ENCODE measurements at places on chromosomes 6 and 20.

GRCh38 chr6:16402581-16402900, 164.2 kb downstream of the GMPR start:
- no peak for DNase-seq

DNA sequence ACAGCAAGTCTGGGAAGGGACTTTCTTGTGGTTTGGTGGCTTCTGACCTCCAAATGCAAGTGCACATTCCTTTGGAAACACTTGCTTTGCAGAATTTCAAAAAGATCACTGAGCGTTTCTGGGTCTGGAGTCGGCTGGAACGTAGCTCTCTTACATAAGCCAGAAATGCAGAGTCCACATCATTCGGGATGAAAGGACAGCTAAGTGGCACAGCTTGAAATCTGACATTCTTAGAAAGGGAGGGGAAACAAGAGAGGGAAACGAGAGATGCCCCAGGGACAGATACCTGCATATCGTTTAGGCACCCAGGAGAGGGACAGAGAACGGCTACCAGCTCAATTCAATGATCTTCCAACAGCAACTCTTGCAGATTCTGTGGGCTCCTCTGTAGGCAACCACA, 118.7 kb downstream of the NFATC2 start:
- no peak for DNase-seq

DNA sequence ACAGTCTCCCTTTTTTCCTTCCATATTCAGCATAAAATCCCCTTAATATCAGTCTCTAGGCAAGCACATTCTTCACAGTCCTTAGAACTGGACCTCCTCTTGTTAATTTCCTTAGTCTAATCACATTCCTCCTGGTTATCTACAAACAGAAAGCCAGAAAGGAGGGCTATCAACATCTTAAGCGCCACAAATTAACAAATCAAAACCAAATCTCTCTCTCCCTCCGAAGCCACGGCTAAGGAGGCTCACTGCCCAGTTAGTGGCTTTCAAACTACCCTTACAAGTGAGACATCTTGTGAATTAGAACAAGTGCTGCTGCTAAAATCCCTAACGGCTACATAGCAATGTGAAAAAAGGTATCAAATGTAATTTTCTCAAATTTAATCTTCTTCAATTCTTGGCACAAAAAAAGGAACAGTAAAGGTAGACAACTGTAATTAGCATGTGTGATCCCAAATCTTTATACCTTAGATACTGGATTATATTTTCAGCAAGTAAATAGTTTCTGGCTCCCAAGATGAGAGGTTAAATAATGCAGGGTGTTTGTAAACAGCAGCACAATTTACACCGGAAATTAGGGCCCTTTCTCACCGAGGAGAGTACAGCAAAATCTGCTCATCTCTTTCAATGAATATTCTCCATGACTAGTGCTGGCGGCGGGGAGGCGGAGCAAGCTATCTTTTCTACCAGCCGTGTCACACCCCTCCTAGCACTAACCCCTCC, 1.4 kb upstream of the TRIM39 start:
- DNase-seq: no peak

DNA sequence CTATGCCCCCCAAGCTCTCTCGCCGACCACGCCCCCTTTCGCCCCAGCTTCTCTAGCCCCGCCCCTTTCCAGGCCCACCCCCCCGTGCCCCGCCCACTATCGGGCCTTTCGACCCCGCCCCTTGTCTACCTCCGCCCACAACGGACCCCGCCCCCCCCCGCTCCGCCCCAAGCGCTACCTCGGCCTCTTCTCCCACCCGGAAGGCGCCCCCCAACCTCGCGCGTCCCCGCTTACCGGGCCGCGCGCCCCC, 200 bp downstream of the ZBTB22 start:
- no peak for DNase-seq

- DNase-seq: peak; percentile 45
Observed at GRCh38 chr6:79713701-79714322, 82.7 kb downstream of the SH3BGRL2 start.

DNA sequence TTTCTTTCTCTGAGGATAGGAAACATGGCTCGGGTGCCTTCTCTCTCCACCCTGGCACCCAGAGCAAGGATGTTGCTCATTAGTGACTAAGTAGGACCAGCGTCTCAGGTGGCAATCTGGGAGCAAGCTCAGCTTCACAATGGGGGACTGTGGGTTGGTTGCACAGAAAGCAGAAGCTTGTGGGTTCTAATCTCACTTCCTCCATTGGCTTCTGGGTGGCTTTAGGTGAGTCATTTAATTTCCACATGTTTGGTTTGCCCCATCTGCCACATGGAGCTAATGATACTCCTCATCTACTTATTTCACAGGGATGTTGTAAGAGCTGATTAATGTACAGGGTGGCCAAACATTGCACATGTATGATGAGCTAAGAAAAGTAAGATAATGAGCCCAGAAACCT, 54.8 kb upstream of the AKIRIN2 start:
- DNase-seq: no peak
